Fibroblast of skin of left quadriceps (primary cell): ENCODE measurements at places on chromosomes 12 and 14.

DNA sequence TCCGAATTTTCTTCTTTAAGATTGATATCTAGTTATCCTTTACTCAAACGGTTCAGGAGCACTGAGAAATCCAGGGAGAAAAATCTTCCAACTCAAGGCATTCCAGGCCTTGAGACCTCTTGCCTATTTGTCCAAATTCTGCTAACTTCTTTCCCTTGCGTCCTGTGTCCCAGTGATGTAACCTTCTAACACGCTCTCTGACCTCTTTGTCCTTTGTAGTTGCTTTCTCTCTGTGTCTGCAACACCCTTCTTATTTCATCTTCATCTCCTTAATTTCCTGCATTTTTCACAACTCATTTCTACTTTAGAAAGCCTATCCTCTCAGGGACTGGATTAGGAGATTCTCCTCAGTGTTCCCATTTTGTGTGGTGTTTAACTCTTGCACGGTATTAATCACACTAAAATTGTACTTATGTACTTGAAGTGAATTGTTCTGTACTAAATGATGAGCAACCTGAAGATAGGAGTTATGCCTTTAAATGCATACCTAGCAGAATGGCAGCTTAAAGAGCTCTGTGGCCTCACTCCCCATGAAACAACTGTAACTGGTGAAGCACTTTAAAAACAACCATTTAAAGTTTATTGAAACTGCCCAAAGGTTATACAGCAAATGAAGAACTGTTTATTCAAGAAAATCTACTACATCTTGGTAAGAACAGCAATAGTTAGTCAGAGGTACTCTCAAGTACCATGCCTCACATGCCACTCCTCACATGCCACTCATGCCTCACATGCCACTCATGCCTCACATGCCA, 7.4 kb upstream of the SNAPC1 start:
- DNase-seq: no peak

- no peak for DNase-seq
Measured at GRCh38 chr12:95739561-95740313, 50.8 kb downstream of the NTN4 start.

GRCh38 chr12:88371416-88372183, 208.7 kb downstream of the KITLG start:
- DNase-seq: no peak

DNA sequence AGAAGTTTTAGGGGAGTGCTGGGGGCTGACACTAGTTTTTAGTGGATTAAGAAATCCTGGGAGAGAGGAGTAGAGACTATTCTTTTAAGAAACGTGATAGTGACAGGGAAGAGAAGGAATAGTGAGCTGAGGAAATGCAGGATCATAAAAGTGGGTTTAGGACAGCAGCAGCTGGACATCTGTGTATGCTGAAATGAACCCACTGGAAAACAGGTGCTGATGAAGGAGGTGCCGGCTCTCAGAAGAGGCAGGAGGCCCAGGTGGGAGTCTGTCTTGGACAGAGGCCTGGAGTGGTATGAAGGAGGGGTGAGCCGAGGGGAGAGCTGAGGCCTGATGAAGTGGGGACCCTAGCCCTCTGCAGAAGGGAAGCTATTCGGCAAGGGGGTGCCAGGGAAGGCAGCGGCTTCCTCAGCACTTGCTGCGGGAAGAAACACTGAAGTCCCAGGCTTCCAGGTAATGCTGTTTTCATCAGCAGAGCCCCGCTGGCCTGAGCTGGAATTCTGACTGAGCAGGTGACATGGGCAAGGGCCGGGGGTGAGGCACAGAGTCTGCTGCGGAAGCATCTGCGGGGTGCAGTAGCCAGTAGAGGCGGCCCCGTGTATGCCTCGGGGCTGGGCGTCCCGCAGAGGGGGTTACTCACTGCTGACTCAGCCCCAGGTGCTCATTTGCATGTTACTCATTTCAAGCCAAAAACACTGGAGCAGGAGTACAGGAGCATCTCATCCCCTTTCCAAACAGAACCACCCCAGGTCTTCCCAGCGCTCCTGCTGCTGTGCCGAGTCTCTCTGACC, 89.7 kb downstream of the TMCC3 start:
- DNase-seq: no peak
